ENCODE measurements at places on chromosomes 5 and 9.

DNA sequence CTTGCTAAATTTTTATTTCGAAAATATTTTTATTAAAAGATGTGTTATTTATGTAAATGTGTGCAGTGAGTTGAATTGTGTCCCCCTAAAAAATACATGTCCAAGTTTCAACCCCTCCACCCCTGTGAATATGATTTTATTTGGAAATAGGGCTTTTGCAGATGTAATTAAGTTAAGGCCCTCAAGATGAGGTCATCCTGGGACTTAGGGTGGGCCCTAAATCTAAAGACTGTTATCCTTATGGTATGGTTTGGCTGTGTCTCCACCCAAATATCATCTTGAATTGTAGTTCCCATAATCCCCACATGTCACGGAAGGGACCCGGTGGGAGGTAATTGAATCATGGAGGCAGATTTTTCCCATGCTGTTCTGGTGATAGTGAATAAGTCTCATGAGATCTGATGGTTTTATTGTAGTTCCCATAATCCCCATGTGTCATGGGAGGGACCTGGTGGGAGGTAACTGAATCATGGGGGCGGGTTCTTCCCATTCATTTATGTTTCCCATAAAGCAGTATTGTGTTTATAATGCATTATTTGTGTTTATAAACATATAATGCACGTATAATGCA, 1.5 kb upstream of the TMED7 start:
- no peak for DNase-seq

DNA sequence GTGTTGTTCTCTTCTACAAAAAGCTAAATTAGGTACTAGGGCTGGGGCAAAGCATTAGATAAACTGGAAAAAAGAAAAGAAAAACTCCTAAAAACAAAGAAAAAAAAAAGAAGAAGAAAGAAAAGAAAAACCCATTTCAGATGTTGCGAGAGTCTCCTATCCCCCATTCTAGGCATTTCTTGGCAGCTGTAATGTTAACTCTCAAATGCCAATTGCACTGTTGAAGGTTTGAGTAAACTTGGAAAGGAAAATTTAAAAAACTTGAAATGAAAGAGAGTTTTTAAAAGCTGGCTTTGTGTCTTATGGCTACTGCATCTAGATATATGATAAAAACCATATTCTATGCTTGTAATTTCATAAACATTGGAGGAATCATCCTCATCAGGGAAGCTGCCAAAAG, 34.6 kb upstream of the CTSV start:
- no peak for DNase-seq

- no peak for DNase-seq
Measured at GRCh38 chr9:1416261-1416660, 366.1 kb downstream of the DMRT2 start.

DNA sequence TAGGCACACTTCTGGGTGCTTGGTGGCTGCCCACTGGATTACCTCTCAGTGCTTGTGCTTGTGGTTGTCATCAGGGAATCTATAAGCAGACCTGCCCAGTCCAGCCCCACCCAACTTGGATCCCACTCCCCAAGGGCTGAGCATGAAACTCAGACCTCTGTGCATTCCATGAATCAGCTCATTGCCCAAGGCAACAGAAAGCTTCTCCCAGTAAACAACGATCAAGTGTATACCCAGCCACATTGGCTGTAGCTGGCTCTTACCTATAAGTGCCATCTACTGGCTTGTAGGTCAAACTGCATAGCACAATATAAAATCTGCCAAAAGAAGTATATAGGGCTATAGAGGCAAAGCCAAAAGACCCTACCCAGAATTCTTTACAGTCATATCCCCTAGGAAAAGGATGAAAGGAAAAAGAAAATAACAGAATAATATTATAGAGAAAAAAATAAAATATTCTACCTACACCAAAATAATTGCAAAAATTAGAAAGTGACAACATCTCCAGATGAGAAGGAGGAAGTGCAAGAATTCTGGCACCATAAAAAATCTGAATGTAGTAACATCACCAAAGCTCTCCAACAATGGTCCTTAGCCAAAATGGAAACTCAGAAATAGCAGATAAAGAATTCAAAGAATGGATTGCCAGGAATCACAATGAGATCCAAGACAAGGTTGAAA, 321.0 kb upstream of the TRPC7 start:
- DNase-seq: peak; percentile 1

DNA sequence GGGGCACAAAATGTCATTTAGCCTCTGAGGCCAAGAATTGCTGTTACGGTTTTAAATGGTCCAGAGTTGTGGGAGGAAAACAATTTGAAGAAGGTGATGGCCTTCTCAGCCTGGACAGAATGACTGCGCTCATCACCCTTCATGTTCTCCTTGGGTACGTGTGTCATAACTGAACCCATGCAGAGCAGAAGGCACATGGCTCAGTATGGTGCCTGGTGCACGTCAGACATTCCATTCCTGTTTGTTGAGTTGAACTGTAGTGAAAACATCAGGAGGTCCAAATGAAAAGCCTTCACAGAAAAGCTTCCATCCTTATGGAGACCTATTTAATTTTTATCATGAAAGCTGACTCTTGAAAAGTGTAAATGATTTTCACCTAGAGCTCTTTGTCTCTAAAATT, 133.2 kb downstream of the CFAP90 start:
- no peak for DNase-seq

- no peak for DNase-seq
Measured at GRCh38 chr9:102841376-102841775, 153.8 kb upstream of the CYLC2 start.

GRCh38 chr5:38601133-38601862, 44.9 kb upstream of the LIFR start:
- no peak for DNase-seq

GRCh38 chr5:23445573-23445972, 61.8 kb upstream of the PRDM9 start:
- DNase-seq: no peak

GRCh38 chr5:142896325-142897007, 126.3 kb downstream of the ARHGAP26 start:
- no peak for DNase-seq

DNA sequence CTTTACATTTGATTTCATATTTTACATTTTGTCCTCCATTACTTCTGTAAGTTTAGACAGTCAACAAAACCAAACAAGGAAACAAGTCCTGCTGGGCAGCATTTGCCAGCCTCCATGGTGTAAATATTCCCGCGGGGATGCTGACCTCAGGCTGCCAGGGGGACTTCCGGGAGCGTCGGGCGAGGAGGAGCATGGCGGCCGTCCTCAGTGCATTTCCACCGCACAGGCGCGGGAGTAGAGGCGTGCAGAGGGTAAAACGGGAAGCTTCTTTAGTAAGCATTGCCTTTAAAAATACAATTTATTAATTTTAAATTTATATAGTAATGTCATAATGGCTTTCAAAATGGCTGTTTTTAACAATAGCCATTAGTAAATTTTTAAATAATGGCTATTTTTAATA, 385.3 kb upstream of the IRX4 start:
- DNase-seq: no peak

DNA sequence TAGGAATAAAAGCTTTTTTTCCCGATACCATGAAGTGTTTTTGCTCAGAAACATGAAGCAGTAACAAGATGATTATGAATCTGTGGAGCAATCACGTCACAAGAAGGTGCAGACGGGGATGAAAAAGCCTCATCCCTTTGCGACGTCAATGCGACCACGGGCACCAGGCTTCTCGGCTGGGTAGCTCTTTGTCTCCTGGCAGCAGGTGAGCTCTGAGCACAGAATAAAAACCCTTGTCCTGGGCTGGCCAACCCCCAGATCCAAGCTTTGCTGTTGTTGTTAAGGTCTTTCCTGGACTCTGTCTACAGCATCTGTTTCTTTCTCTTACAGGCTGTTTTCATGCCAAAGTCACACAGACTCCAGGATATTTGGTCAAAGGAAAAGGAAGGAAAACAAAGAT, 113.8 kb downstream of the ANKRD18B start:
- DNase-seq: no peak

DNA sequence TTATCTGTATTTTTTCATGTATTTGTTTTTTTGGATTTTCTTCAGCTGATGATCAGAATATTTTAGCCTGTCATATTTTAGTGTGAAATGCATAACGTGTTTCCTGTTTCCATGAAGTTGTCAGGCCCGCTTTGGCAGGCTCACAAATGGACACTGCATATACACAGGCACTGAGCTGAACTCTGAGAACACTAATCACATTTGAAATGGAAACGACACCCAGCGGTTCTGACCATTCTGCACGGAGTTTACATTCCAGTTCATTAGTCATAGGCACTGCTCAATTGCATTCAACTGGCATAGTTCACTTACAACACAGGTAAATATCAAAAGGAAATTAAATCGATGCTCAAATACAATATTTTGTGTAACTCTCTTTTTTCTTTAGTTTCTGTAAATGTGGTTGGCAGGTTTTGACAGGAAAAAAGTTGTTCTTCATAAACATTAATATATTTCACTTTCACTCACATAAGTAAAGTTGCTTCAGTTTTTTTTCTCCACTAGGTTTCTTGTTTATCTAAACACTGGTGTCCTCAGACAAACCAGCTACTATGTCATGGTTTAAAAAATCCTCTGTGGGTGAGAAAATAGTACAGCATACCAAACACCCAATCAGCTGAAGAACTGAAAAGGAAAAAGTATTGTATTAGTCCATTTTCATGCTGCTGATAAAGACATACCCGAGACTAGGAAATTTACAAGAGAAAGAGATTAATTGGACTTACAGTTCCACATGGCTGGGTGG, 559.0 kb upstream of the DAP start:
- DNase-seq: peak; percentile 10

GRCh38 chr9:109101810-109102209, 17.9 kb downstream of the TMEM245 start:
- no peak for DNase-seq

- DNase-seq: no peak
Measured at GRCh38 chr5:171806976-171807747, 21.5 kb downstream of the SMIM23 start.

- no peak for DNase-seq
Measured at GRCh38 chr9:131296460-131296859, 6.9 kb downstream of the PLPP7 start.

- no peak for DNase-seq
Measured at GRCh38 chr9:83290692-83291091, 227.8 kb upstream of the RASEF start.

GRCh38 chr5:180636016-180636402, 13.4 kb downstream of the FLT4 start:
- DNase-seq: no peak

GRCh38 chr9:72643651-72644050, 122.2 kb downstream of the TMC1 start:
- DNase-seq: no peak

DNA sequence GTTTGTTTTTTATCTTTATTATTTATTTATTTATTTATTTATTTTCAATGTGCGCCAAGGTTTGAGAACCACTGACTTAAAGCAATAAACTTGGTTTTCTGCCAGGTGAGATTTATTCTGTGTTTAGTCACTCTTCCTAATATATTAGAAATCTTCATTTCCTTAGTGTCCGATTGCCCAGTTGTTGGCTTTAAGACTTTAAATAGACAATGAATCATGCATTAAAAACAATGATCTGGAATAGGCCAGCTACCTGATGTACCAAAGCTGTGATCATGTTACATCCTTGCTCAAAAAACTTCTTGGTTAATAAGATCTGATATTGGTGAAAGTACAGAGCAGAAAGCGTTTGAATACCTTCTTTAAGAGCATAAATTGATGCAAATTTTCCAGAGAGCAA, 52.1 kb upstream of the ERBIN start:
- DNase-seq: no peak

DNA sequence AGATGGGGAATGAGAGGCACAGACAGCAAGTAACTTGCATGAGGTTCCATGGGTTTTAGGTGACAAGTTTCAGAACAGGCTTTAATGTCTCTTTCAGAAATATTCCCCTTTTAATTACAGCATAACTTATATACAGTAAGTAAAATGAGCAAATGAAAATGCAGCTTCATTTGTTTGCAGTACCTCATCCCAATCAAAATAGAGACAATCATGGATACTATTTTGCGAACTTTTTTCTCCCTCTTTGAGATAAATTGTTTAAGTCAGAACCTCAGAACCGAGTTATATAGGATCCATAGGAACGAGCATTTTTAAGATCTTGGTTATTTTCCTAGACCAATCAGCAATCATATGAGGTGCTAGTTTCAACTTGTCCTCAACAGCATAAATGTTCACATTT, 3.5 kb downstream of the LCP2 start:
- no peak for DNase-seq

DNA sequence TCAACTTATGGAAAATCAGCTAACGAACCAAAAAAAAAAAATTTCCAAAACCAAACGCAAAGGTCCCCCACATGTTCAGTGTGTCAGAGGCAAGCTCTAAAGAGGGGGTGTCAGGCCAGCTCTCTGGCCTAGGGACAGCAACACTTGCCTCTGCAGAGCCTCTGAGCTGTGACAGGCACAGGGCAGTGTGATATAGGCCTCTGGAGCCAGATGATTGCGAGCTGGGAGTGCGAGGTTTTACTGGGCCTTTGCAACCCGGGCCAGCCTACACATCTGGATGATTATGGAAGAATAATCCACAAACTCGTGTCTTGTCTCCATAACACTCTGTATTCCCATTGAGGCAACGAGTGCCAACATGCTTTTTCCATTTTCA, 67.7 kb upstream of the STC2 start:
- DNase-seq: no peak

DNA sequence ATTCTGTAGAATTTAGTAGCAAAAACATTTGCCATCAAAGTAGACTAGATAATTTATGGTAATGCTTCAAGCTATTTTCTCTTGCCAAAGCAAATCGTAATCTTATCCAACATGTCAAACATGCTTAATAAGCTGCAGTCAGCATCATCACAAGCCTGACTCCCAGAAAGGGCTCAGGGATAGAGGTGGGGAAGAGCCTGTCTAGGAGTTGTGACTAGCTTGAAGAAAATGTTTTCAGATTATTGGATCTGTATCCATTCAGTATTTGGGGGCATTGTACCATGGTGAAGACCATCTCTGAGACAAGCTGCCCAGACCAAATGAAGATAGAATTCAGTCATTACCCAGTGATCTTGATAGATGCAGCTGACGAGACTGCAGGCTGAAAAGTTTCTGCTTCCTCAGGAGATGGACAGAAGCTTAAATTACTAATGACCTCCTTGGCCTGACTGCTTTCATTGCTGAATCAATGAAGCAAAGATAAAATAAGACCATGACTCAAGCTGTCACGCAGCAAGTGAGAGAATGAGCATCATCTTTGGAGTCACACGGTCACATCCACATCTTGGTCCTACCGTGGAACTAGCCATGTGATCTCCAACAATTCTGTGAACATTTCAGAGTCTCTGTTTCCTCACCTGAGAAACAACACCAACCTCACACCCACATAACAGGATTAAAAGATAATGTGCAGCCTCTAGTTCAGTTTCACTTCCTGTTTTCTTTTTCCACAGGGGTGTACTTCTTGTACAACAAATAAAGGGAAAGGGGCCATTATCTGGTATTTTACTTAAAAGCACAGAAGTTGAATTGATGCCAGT, 9.4 kb downstream of the ERAP2 start:
- no peak for DNase-seq
